Lung (tissue), 17 donors: ENCODE measurements at places on chromosomes 3 and 15. TPM values are rescaled to one million over a fixed set of nuclear protein-coding genes. Genes with fewer than 3 reads are reported as not detected.

DNA sequence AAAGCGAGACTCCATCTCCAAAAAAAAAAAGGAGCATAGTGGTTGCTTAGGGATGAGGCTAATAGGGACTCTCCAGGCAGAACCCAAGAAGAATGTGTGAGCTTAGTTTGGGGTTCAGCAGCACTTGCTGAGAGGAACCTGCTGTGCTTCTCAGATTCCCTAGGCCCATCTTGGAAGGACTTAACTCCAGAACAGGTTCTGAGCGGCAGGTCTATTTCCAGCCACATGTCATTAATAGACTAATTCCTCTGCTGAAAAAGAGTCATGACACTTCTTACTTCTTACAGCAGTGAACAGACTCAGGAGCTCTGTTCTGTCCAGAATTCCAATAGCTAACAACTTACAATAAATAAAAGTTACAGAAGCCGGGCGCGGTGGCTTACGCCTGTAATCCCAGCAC, 22.5 kb downstream of the RHOA start:
- no peak overlapping the region for H3K27ac ChIP-seq
- H3K36me3 ChIP-seq: no peaks in the 10 kb centered on the region
- H3K4me1 ChIP-seq: peaks cover 12% of the 10 kb centered on the region
- no peak overlapping the region for H3K4me3 ChIP-seq

DNA sequence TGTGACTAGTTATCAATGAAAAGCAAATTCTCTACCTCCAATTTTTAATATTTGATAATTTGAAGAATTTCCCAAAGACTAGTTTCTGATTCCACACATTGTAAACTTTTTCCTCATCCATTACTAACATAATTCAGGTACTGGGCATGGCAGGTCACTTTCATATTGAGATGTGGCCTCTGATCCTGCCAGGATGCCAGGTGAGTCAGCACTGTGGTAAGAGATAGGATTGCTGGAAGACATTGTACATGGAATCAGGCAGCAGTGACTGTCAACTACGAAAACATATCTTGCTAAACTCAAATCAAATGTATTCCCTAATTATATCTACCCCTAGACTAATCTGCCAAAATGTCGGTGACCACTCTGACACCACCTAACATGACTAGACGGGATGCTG, 33.2 kb upstream of the POU1F1 start:
- H3K27ac ChIP-seq: no peak overlapping the region
- no peak for DNase-seq
- no peaks in the 10 kb centered on the region for H3K27me3 ChIP-seq
- H3K4me1 ChIP-seq: no peaks in the 10 kb centered on the region
- H3K4me3 ChIP-seq: no peak overlapping the region
- H3K36me3 ChIP-seq: no peaks in the 10 kb centered on the region

Gene ALDH1L1
- polyA plus RNA-seq: 2.3 TPM

DNA sequence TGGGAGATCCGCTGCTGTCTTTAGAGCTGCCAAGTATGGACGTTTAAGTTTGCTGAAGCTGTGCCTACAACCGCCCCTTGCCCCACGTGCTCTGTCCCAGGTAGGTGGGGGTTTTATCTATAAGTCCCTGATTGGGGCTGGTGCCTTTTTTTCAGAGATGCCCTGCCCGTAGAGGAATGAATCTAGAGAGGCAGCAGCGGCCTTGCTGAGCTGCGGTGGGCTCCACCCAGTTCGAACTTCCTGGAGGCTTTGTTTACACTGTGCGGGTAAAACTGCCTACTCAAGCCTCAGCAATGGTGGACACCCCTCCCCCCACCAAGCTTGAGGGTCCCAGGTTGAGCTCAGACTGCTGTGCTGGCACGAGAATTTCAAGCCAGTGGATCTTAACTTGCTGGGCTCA, 83.4 kb upstream of the FGF7 start:
- H3K4me3 ChIP-seq: no peak overlapping the region
- H3K4me1 ChIP-seq: no peaks in the 10 kb centered on the region
- no peaks in the 10 kb centered on the region for H3K36me3 ChIP-seq
- H3K27ac ChIP-seq: no peak overlapping the region
- no peaks in the 10 kb centered on the region for H3K27me3 ChIP-seq

DNA sequence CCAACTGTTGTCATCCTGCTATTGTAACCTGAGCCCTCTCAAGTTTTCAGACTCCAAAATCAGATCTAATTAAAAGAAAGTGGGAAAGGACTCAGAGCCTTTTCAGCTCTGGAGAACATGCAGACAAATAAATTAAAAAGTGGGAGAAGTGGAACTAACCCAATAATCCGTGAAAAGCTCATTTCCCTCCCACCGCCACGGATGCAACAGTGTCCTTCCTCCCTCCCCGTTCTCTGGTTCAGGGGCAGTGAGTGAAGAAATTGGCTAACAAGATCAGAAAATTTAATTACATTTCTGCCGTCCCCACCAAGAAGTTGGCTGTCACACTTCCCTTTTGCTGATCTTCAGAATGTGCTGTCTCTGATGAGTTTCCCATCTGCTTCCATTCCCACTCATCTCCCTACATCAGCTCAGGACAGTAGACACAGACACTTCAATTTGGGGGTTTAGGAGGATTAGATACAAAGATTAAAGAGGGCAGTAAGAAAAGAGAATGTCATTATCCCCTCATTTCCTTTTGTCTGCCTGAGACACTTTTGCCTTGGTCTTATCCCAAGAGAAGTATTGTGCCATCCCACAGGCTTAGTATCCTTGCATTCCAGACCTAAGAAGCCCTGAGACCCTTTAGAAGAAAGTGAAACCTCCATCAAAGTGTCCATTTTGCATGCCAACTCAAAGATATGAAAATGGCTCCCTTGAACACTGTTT, 335.7 kb upstream of the PPP2R3A start:
- H3K4me3 ChIP-seq: no peak overlapping the region
- H3K36me3 ChIP-seq: no peaks in the 10 kb centered on the region

GRCh38 chr3:198081421-198081844, 121.4 kb downstream of the LMLN start:
- H3K27me3 ChIP-seq: no peaks in the 10 kb centered on the region
- DNase-seq: no peak
- no peak overlapping the region for H3K4me3 ChIP-seq
- H3K36me3 ChIP-seq: no peaks in the 10 kb centered on the region

Gene MSL2
- polyA plus RNA-seq: 5.4 TPM
